DMS 273 treated with DMSO at 0.1 percent for 48 hours (cell line): ENCODE measurements at places on chromosomes 16 and 17.

GRCh38 chr16:22969567-22969966 lies 155.6 kb downstream of the HS3ST2 start:
- DNase-seq = no peak

DNA sequence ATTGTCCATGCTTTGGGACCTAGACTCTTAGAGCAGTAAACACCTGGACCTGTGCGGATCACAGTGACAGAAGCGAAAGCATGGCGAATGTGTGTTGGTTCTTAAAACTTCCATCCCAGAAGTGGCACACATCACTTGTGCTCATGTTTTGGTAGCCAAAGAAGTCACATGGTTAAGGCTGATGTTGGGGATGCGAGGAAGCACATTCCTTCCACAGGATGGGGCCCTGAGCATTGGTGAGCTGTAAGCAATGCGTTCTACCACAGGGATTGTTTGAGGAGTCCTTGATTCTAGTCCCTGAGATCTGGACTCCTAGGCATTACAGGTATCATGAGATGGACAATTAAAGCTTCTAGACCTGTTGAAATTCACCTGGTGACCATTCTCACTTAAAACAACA lies 375.9 kb downstream of the UTP18 start:
- DNase-seq = no peak

- DNase-seq = no peak
These were observed 53.0 kb downstream of the XYLT1 start for GRCh38 chr16:17417740-17418139.

- DNase-seq = no peak
These were observed 10.5 kb upstream of the PRR35 start for GRCh38 chr16:549544-550263.

- no peak for DNase-seq
These were observed 65.6 kb downstream of the WIPI1 start for GRCh38 chr17:68391561-68392268.

GRCh38 chr17:82831818-82832200 lies 8.0 kb downstream of the ZNF750 start:
- no peak for DNase-seq

GRCh38 chr16:89079434-89079980 lies 14.1 kb upstream of the ACSF3 start:
- no peak for DNase-seq

- no peak for DNase-seq
These were observed 34.2 kb downstream of the GJC1 start for GRCh38 chr17:44795928-44796327.

DNA sequence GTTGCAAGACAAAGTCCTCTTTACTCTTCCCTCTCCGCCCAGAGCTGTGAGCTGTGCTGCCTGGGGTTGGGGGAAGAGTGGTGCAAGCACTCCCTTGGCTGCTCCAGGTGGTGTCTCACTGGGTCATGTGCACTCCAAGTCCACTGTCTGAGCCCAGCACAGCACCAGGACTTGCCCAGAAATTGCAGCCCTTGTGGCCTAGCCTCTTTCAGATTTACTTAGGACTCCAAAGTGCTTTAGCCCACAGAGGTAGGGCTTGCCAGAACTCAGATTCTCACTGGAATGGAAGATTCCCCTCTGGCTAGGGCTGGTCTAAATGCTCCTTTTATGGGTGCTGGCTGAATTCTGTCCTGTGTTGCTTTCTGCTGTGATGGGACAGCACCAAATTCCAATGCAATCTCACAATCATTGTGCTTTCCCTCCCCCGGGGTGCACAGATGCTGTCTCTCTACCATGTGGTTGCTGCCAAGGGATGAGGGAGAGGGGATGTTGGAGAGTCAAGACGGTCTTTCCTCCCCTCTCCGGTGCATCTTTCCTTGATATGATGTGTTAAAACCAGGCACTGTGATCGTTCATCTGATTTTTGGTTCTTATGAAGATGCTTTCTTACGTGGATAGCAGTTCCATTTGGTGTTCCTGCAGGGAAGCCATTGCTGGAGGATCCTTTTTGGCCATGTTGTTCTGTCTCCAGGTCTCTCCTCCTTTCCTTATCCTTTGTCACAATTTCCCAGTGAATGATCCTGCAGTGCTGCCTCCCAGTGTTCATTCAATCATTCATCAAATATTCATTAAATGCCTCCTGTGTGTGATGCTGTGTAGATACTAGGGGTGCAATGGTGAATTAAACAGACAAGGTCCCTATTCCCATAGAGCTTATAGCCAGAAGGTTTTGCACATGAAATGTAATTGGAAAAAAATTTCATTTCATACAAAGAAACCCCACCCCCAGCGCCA lies 216.3 kb downstream of the SPECC1 start:
- DNase-seq = no peak

- no peak for DNase-seq
These were observed 34.5 kb downstream of the TNFRSF13B start for GRCh38 chr17:16937431-16937830.

GRCh38 chr17:32575852-32576251 lies 89.1 kb downstream of the CDK5R1 start:
- no peak for DNase-seq

- no peak for DNase-seq
These were observed 93.2 kb downstream of the LITAF start for GRCh38 chr16:11493531-11493929.

DNA sequence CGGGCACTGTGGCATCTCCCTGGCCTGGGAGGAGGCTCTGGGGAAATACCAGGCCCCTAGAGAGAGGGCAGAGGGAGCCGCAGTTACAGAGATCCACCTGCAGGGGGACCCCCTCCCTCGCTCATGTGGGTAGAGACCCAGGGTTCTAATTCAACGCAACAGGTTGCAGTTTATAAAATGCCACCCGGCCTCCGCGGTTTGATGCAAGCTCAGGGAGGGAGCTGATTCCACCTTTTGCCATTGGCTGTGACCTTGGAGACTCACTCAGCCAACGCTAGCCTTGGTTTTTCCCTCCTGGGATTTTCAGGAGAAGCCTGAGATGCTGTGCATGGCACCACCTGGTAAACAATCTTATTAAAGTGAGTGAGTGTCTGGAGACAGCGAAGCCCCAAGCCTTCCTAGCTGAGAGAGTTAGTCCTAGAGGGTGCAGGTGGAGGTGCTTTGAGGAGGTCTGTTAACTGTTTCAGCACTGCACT lies 12.1 kb downstream of the TTLL6 start:
- no peak for DNase-seq

GRCh38 chr16:30541502-30542329 lies 7.1 kb upstream of the ZNF747 start:
- DNase-seq = no peak

DNA sequence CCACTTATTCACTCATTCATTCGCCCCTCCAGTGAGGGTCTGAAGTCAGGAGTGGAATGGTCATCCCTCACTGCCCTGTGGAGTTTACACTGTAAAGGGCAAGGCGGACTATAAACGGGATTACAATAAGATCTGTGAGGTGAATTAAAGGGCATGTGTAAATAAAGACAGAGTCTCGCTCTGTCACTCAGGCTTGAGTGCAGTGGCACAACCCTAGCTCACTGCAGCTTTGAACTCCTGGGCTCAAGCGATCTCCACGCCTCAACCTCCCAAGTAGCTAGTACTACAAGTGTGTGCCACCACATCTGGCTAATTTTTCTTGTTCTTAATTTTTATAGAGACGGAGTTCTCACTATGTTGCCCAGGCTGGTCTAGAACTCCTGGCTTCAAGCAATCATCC lies 25.8 kb downstream of the GINS3 start:
- no peak for DNase-seq

GRCh38 chr17:49365667-49366066 lies 3.6 kb upstream of the ZNF652 start:
- DNase-seq = no peak

- DNase-seq = no peak
These were observed 172.5 kb downstream of the AXIN2 start for GRCh38 chr17:65388911-65389310.

DNA sequence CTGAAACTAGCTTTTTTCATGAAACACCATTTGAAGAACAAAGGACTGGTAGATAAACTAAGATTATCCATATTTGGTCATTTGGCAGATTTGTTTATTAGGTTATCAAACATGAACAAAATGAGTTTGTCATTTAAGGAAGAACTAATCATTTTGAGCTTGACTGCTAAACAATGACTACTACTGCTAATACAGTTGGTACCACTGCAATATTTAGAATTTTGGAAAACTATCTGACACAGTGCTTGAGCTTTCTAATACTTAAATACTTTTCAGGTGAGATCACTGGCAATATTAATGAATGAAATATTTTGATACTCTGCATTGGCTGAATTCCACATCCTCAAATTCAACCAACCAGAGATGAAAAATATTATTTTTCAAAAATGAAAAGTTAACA lies 47.2 kb downstream of the MED13 start:
- DNase-seq = no peak

DNA sequence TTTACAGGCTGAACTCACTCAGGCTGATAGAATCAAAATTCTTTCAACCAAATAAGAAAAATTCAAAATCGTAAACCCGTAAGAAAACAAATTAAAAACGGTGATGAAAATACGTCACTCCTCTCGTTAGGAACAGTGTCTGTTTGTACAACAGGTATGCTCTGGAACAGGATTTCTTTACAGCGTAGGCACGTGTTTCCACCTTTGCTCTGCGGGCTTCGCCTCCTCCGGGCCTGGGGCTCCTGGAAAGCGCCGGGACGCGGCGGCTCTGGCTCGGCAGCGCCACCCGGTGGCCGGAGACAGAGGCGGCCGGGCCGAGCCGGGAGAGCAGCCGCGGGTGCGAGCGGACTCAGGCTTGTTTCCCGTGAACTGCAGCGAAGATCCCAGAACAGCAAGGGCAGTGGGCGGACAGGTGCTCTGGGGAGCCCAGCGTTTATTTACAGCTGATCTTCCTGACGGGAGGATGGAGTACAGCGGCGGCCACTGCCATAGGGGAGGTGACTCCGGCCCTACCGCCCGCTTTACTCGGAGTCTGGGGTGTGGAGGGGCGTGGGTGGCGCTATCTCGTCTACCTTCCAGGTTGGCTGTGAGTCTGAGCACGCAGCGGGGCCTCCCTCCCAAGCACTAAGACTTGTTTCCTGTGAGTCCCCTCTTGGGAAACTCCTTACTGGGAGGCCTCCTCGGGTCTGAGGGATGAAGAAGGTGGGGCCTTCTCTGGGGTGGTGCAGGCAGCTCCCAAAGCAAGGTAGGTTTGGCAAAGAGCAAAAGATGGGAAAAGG lies 40.5 kb upstream of the ATP2A3 start:
- no peak for DNase-seq

DNA sequence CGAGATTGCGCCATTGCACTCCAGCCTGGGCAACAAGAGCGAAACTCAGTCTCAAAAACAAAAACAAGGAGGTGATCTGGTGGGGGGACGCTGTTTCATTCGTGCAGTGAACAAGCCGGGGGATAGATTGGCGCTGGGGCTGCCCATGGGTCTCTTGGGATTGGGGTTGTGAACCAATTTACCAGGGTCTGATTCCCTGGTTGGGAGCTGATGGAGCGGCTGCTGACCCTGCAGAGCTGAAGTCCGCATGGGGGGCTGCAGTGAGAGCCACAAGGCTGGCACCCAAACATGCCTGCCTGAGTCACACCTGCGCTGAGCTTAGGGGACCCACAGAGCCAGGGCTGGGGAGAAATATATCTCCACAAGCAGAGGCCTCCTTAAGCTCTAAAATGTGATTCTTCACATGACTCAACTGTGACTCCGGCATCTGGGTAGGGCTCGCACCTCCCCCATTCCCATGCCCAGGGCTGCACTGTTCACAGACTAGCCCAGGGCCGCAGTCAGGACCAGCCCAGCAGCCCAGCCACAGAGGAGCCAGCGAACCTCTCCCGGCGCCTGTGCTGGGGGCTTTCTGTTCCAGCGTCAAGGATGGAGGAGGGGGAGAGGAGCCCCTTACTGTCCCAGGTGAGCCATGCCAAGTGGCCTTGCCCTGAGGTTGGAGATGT lies 5.0 kb downstream of the TSPAN10 start:
- no peak for DNase-seq

GRCh38 chr16:53502331-53503269 lies at the start of gene AKTIP:
Gene AKTIP (minus strand): TSS chr16:53503209. CDS start chr16:53500259, 2,950 bp downstream.
- no peak for DNase-seq

DNA sequence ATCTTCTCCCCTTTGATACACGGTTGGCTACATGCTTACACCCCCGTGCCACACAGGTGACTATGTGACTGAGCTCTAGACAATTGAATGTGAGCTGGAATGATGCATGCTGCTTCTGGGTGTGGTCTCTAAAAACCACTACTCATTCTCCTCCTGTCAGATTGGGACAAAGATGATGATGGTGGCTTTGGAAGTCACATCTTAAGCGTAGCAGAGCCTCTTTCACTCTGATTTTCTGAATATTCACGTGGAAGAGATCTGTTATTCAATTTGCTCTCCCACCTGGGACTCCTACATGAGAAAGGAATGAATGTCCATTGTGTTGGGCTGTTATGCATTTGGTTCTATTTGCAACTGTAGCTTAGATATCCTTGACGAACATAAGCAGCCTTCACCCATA lies 763.6 kb upstream of the EEF2KMT start:
- no peak for DNase-seq

- DNase-seq = no peak
These were observed 131.6 kb upstream of the NUDT7 start for GRCh38 chr16:77590707-77591106.

- no peak for DNase-seq
These were observed 105.5 kb downstream of the TNFRSF13B start for GRCh38 chr17:16866436-16866835.

DNA sequence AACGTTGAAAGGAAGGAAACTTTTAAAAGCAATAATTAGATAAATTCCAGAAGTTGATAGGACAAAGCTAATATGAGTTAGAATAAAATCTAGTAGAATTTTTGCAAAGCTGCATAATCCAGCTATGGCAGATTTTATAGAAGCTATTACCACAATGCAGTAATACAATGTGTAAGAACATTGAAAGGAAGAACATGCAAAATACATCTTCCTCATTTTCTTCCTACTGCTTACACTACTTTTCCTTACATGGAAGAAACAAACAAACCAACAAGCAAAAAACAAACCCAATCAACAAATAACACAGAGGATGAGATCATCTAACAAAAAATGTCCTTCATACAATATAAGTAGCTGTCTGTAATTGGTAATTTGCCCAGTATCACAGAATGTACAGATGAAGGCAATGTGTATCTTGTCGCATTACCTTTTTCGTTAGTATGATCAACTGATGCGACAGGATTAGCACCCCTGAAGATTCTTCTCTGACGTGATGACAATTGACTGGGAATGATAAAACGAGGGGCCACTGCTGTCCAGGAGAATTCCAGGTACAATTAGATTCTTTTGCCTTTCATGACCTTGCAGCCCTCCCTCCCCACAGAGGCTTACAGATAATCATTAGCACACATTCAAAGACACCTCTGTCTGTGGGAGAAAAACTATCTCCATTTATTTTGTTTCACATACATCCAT lies 21.2 kb upstream of the LRRC37A start:
- no peak for DNase-seq

- no peak for DNase-seq
These were observed 22.5 kb downstream of the HEXIM2 start for GRCh38 chr17:45184144-45184543.

DNA sequence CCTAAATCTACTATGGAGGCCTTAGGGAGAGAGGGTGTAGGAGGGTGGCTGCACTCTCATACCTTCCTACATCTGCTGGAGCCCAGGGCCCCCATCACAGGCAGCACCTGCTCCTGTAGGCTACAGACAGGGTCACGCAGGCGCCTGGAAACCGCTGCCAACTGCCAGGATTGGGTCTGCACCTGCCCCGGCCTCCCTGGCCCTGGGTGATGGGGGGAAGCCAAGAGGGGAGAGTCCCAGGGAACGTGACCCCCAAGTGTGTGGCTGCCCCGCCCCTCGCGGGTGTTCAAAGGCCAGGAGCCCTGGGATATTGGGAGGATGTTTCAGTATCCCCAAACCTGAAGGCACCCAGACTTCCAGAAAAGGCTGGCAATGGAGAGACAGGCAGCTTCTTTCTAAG lies 5.6 kb upstream of the TEX19 start:
- no peak for DNase-seq

GRCh38 chr17:55356434-55357328 lies 65.0 kb downstream of the MMD start:
- peak; percentile 18 for DNase-seq
